ENCODE measurements at places on chromosomes 2 and 18.

DNA sequence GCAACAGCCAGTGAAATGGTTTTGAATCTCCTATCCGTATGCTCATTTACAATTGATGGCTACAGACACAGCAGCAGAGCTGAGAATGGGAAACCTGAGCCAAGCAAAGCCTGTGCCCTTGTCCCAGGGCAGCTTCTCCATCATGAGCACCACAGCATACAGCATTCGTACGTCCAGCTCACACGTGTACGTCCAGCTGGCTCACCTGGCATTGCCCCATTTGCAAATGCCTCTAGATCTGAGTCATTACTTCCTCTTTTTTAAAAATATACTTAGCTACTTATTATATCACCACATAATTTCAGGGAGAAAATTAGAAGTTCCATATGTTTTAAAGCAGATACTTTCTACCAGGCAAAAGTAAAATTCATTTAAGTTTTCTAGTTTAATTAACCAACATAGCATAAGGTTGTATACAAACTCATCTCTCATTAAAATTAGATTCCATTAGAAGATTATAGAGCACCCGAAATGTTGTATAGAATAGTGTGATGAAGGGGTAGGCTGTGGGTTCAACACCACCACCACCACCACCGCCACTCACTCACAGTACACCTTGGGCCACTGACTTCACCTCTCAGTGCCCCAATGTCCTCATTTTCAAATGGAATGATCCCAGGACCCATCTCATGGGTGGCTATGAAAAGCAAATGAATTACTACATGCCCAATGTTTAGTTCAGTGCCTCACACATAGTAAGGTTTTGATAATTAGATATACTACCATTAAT is 31.4 kb upstream of the TMEM177 start:
- DNase-seq: no peak

DNA sequence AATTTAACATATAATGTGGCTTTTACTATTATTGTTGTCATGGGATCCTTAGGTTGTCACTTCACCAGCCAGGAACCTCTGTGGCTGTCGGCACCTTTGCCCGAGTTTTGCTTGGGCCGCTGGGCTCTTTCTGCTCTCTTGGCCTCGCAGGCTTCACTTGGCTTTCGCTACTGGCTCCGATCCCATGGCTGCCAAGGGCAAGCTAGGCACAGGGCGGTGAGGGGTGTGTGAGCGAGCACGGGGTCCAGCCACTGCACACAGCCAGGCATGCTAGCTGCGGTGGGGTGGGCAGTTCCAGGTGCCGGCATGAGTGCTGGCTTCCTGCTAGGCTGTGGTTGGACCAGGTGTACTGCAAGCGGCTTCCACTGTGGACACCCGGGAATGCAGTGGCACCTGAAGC is 23.4 kb upstream of the RAPGEF4 start:
- DNase-seq: no peak

DNA sequence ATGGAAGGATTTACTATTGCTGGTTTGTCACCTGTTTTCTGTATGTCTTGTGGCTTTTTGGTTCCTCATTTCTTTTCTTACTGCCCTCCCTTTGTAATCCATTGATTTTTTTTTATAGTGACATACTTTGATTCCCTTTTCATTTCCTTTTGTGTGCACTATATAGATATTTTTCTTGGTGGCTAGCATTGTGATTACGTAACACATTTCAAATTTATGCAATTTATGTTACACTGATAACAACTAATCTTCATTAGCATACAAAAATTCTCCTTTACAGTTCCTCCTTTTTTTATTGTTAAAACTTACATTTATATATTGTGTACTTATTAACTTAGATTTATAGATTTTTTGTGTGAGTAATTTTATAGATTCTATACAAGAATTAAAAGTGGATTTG is 80.6 kb downstream of the OTX1 start:
- DNase-seq: no peak

GRCh38 chr18:32093102-32093511 is 1.4 kb downstream of the RNF138 start:
- no peak for DNase-seq

DNA sequence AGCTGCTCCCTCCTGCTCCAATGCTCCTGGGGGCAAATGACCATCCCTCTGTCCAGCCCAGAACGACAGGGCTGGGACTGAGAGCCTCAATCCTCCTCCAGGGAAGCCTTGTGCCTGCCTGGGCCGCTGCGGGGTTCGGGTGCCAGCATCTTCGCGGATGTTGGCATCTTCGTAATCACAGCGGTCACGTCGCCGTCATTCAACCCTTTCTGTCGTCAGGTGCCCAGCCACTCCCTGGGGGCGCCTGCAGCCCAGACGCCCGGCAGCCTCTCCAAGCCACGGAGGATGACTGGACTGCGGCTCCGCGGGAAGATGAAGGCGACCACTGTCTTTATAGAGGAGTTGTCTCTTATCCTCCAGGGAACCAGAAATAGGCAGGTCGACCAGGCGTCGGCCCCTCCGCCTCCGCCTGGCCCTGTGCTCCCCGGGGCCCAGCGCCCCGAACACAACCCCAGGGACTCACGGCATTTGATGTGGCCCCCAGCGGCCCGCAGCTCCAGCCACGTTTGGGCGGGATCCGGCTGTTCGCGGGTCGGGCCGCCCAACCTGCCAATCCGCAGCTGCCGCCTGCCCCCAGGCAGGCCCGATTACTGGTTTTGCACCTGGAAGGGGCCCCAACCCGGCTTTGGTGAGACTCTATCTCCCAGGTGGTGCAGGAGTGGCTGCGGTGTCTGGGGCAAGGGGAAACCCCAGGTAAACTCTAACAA is 113.9 kb downstream of the THNSL2 start:
- no peak for DNase-seq

DNA sequence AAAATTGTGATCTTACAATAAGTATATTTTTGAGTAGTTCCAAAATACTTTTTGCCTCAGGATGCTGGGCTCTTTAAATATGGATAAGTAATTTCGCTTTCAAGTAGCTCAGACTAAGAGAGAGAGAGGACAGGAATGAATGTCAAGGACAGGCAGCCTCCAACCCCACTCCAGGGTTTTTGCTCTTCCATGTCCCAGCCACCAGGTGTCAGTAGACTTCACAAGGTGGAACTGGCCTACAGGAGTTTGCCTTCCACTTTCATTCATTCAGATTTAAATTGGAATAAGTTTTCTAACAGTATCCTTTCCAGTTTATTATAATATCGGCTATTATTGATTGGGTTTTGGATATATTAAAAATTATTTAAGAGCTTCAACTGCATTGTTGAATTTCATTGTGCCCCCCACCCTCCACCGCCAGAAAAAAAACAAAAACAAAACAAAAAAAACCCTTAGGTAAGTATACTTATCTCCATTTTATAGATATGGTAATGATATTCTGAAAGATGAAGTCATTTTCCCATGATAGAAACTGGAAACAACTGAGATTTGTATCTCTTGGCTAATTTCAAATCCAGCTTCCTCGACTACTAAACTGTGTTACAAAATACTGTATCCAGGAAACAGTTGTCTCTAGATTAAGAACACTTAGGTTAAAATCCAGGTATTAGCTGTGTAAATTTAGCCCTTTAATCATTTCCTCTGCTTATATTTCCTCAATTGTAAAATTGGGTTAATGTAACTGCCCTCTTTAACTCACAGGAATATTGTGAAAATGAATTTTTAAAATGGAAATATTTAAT is 793.1 kb downstream of the ERBB4 start:
- DNase-seq: no peak

DNA sequence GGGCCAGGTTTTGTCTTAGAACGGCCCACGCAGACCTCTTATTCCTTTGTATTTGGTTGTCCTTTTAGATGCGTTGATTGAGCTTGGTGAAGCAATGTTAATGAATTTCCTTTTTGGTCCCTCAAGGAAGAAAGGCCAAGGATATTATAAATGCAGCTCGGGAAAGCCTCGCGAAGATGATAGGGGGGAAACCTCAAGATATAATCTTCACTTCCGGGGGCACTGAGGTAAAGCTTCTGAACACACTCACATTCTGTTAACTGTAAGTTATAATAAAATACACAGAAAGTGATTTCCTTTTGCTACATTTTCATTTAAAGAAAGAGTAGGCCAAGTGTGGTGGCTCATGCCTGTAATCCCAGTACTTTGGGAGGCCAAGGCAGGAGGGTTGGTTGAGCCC is 7.1 kb downstream of the SCLY start:
- no peak for DNase-seq

GRCh38 chr18:10301831-10302483 is 152.5 kb upstream of the APCDD1 start:
- DNase-seq: no peak

GRCh38 chr2:71896385-71897136 is 251.1 kb downstream of the CYP26B1 start:
- no peak for DNase-seq

GRCh38 chr2:12433626-12433990 is 283.1 kb upstream of the TRIB2 start:
- no peak for DNase-seq

Measured in activated T-cell treated with anti-CD3 and anti-CD28 coated beads for 1 hour (primary cell).